T-helper 17 cell (primary cell): ENCODE measurements at places on chromosomes 2 and 18.

DNA sequence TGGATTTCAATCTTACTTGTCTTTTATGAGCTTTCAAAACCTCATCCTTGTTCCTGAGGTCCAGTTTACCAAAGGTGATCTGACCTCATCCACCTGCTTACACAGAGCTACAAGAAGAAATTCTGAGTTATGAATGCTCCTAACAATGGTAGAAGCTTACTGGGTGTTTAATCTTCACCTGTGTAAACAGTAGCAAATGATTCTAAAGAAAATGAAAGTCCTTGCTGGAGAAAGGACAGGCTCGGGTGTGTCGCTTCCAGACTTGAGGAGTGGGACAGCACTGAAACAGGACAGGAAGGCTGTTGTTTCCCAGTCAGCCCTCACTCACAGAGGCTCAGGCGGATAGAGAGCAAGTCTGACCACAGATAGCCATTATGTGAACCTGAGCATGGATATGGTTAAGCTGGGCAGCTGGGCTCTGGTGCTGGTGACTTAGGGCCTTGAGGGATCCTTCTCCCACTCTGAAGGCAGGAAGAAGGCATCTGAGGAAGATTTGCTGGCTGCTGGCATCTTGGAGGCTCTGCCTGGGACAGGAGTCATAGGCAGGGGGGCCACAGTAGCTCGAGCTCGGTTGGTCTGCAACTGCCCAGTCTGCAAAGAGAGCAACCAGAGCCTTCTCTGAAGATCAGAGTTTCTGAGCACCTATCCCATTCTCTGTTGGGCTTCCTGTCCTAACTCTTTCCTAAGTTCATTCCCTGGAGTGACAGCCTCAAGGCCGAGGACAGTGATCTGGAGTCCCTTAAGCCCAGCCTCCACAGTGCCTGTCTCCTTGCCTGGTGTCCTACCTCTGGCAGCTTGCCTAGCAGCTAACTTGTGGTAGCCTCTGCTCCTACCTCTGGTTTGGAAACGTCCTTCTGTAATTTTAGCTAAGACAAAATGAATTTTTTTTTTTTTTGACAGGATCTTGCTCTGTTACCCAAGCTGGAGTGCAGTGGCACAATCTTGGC is 4.0 kb downstream of the DOK1 start:
- DNase-seq = no peak

DNA sequence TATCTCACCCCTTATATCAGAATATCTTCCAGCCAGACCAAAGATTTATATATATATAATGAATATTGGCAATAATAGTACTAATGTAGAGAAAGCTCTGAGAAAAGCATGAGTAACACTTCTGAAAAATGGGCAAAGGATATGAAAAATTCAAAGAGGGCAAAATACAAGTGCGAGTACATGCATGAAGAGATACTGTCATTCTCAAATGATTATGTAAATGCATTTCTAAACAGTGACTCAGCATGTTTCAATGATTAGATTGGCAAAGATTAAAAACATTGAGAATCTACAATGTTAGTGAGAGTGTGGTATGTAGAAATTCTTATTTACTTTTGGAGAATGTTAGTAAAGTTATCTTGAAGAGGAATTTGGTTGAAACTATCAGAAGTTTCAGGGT is 118.3 kb upstream of the NEDD4L start:
- no peak for DNase-seq

- no peak for DNase-seq
Observed at GRCh38 chr2:72953528-72953927, 36.2 kb downstream of the EMX1 start.

DNA sequence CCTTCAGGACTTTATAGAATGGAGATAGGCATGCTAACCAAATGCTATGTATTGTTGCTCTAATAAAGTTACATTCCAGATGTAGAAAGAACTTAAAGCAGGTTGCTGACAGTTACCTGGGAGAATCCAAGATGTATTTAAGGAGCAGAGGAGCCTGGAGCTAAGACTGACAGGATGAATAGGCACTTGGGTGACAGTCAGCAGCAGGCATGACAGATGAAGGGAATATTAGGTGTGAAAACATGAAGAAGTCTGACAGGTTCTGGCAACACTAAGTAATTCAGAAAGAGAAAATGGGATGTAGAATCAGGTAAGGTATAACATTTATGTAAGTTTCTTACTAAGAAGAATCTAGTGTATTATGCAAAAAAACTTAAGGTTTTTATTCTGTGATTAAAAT is 232.0 kb downstream of the DSC3 start:
- DNase-seq = no peak

- DNase-seq = no peak
Observed at GRCh38 chr2:98823196-98824170, 92.6 kb upstream of the MGAT4A start.

GRCh38 chr2:6864923-6865345 is 773 bp downstream of the CMPK2 start:
- DNase-seq = no peak

GRCh38 chr2:160277151-160277550 is 77.1 kb upstream of the ITGB6 start:
- no peak for DNase-seq
